Activated T-cell treated with anti-CD3 and anti-CD28 coated beads, Interleukin-2, amount 50 U/mL, for 1 hour (primary cell): ENCODE measurements at places on chromosomes 1 and 21.

DNA sequence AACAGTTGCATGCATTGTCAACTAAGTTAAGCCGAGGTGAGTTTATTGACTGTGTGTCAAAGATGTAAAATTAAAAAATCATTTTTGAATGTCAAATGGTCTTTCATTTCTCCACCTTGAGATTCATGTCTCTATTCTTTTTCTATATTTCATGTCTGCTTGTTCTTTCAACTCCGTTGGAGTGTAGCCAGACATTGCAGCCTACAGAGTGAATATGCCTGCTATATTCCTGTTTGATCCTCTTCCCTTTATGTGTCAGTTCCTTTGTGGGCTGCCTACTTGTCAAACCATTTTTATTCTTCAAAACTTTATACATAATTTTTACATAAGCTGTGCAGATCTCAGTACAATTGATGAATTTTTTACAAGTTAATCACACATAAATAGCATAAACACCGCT is 1325.8 kb upstream of the PRMT6 start:
- DNase-seq = no peak

DNA sequence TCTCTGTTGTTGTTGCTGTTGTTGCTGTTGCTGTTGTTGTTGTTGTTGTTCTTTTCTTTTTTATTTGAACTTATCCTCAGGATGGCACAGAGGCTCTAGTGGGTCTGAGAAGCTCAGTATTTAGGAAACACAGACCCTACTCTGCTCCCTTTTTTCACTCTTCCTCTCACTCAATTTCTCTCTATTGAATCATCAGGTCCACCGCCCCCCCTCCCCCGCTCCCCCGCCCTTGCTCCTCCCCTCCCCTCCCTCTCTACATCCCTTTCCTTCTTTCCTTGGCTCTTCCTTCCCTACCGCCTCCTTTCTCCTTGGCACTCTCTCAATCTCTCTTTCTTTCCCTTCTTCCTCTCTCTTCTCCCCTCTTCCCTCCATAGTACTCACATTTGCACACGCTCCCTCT is 218.5 kb upstream of the ZC3H12A start:
- no peak for DNase-seq

DNA sequence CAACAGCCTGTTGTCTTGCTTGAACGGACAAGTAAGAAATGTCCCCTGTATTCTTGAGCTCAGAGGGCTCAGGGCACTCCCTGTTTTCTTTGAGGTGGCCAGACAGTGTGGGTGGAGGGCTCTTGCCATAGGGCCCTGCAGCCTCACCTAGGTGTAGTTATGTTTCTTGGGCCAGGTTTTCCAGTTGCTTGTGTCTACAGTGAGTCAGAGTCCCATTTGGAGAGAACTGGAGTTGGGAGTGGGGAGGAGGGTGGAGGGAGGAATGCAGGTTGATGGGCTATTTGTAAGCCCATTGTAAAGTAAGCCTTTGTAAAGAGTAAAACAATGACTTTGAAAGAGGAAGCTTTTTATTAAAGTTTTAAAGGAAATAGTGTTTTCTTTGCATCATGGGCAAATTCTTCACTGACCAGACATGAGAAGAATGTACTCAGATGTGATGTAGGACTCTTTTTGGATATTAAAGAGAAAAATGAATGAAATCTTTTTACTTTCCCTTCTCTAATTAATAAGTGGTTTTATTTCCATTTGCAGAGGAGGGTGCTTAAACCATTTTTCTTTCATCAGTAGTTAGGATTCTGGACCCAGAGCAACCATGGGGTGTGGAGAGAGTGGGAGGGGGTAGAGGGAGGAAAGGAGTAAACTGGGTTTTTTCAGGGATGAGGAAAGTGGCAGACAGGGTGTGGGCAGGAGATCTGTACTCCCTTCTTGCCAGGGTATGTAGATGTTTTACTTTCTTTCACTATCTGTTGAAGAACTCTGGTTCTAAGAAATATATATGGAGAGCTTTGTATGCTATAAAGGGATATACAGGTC is 45.1 kb upstream of the MACF1 start:
- DNase-seq = no peak

DNA sequence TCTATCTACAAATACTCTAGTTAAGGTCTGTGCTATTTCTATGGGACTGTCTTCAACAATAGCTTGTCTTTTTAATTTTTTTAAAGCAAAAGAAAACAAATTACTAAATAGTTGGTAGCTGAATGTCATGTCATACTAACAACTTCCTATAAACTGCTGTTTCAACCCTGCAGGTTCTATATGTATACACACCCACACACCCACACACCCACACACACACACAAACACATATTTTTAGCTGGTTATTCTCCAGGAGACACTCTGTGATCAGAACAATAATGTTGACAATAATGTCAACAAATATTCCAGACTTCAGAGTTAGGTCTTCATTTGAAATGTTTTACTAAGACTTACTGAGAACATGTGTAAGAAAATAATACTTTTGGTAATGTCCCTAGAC is 66.7 kb downstream of the AK5 start:
- DNase-seq = no peak

- no peak for DNase-seq
Measured at GRCh38 chr1:50246869-50247268, 138.1 kb downstream of the ELAVL4 start.
